ENCODE measurements at places on chromosomes 1 and 21. TPM values are rescaled to one million over a fixed set of nuclear protein-coding genes. Genes with fewer than 3 reads are reported as not detected.

PTCH2 gene
- 0.32 TPM for total RNA-seq

LAMB3 gene
- 92.8 TPM for total RNA-seq

TESK2 gene
- 26.4 TPM for total RNA-seq

LDLRAD1 gene
- total RNA-seq: 0.55 TPM

TMEM51 gene
- total RNA-seq: 17.6 TPM

All from prostate gland (tissue), 2 donors.